Activated T-helper 1 cell treated with anti-CD3 and anti-CD28 coated beads, Interleukin-12 subunit alpha, Interleukin-12 subunit beta, Interleukin-2, Interleukin-4 antibody, amounts not matched to agents 30 ng/mL and 10 ng/mL and 1 ng/mL, durations not matched to agents 14 hours and 24 hours and 36 hours (primary cell): ENCODE measurements at places on chromosomes 3 and 15. TPM values are rescaled to one million over a fixed set of nuclear protein-coding genes. Genes with fewer than 3 reads are reported as not detected.

DNA sequence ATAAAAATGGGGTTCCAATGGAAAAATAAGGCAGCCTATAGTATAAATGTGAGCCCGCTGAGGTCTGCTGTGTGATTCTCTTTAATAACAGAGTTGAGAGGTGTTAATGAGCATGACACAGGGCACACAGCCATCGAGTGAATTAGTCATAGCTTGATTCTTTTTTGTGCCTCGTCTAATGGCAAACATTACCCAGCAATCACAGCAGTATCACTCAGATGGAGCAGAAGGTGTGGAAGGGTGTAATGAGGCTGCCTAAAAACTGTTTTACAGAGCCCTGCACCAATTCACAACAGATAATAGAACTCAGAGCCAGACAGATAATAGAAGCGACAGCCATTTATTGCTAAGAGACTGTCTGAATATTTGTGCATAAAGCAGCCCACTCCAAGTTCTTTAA lies 178.6 kb upstream of the TPRG1 start:
- DNase-seq, result no peak

- DNase-seq, result no peak
Measured at GRCh38 chr3:57069503-57069902, 9.0 kb downstream of the SPATA12 start.

GRCh38 chr3:55721716-55722484 lies 234.8 kb upstream of the WNT5A start:
- DNase-seq, result no peak

DNA sequence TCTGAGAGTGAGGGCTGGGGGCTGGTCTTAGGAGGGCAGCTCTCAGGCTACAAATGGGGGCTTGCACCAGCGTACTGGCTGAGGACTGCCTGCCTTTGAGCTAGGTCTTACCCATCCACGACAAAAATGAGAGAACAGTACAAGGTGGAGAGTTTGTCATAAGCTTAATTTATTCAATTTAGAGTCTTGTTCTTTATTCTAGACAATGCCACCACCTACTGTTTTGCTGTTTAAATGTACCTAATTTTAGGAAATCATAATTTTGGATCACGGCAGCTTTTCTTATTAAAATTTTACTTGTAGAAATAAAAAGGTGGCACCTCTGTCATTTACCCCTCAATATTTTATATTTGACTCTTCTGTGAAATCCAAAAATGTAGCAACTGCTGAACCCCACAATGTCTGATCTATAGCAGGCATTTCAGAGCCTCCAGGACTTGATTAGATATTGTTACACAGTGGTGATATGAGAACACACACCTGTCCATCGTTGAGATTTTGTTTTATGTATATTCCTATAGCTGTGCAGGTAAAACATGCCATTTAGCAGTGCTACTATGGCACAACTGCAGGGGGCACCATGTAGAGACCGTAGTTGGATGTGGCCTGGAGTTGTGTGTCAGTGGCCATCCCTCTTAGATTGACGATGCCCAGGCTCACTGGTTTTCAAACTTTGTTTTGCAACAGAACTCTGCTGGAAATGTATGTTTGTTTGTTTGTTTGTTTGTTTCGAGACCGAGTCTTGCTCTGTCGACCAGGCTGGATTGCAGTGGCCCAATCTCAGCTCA lies 88.6 kb downstream of the SLCO3A1 start:
- no peak for DNase-seq

- DNase-seq, result no peak
Measured at GRCh38 chr15:70340494-70340870, 242.8 kb upstream of the TLE3 start.

DNA sequence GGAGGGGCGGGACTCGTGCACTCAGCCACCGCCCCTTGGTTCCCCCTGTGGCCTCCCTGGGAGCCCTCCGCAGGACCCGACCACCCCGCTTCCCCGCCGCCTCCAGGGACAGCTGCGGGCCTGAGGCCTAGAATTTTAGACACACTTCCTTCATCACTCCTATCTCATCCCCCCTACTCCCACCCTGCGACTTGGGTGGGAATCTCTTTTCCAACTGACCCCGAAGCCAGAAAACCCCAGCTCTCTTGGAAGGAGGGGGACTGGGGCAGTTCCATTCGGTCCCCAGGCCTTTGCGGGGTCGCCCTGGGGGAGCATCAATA lies 289 bp upstream of the TFDP2 start:
- DNase-seq, result no peak

DNA sequence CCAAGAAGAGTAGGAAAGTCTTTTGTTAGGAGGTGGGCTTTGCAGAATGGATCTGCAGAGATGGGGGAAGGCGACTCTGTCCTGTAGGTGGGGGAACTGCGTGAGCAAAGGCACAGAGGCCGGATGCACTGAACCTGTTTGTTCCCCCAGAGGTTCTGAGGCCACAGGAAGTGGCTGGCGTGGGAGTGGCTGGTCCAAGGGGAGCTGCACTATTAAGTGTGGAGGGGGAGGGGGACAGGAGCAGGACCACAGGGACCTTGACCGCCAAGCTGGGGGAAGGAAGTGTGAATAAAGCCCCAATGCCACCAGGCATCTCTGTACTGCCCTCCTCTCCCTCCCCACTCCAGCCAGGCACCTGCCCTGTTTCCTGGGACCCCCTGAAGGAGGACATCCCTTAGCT lies 51.8 kb downstream of the CYP11A1 start:
- DNase-seq, result no peak

DNA sequence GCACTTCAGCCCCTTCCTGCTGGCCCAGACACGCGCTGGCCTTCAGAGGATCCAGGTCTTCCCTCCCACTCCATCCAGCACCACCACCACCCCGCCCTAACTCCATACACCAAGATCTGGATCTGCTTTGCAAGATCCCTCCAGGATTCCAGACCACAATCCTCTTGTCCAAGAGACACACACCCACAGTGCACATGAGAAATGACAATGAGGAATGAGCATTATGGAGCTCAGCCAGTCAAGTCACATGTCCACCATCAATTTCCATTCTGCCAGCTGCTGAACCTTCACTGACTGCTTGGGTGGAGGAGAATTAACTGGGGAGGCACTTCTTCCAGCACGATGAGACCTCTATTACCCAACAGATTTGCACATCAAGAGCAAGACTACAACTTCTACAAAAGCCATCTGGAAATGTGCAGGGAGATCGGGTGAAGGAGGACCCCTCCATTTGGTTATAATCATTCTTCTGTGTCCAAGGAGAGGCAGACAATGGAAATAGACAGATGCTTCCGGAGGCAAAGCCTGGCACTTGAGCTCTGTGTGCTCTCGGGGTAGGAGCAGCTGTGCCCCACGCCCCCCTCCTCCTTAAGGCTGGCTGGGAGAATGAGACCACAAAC lies 12.3 kb upstream of the SPATA12 start:
- no peak for DNase-seq

DNA sequence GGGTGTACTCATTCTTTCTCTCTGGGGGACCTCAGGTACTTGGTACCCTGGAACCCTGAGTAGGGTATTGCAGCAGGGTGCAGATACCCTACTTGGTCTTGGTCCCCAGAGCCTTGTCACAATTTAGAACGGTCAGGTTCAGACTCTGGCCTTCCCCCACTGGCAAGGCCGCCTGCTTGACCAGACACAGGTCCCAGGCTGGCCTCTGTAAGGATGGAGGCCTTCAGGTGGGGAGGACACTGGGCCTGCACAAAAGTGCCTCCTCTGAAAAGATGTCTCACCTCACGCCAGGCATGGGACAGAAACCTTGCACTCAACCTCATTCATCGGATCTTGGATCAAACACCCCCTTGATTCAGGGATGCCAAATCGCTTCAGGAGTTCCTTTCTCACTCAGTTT lies 158.4 kb downstream of the KLF13 start:
- no peak for DNase-seq

GRCh38 chr15:71282076-71282475 lies 166.8 kb downstream of the THSD4 start:
- no peak for DNase-seq

GRCh38 chr15:61794276-61794675 lies 266.0 kb downstream of the VPS13C start:
- no peak for DNase-seq

DNA sequence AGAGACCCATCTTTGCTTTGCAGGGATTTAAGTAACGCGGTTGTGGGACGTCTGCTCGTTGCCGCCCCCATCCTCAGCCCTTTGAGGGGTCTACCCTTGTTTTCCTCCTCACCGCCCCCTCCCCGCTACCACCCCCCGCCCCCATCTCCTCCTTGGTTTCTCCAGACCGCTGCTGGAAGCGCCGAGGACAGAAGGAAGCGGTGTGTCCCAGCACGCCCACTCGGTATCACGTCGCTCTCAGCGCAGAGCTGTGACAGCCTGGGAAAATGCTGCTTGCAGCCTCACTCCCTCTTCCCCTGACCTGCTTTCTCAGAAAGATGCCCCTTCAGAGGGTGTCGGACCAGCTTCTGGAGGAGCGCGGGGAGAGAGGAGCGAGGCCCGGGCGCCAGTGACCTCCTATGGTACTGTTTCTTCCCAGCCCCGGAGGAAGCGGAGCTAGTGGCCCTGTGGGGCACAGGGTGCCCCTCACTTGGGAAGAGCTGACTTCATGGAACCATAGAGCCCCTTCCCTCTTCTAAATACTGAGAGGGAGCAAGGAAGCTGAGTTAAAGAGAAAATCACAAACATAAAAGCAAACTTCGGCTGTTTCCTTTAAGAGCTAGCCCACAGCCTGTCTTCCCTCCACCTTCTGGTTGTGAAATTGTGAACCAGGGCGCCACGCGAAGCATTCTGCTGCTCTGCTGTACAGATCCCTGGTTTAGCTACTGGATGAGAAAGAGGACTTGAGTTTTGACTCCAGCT lies 698 bp downstream of the IL1RAP start:
- peak; percentile 27 for DNase-seq

GRCh38 chr3:122758877-122759560 lies 34.6 kb downstream of the HSPBAP1 start:
- no peak for DNase-seq

GRCh38 chr15:93829115-93829870 lies 402.1 kb upstream of the MCTP2 start:
- DNase-seq, result no peak

- no peak for DNase-seq
Measured at GRCh38 chr3:37765591-37766488, 95.8 kb upstream of the CTDSPL start.

- no peak for DNase-seq
Measured at GRCh38 chr3:158312560-158313141, 202.8 kb downstream of the RSRC1 start.

DNA sequence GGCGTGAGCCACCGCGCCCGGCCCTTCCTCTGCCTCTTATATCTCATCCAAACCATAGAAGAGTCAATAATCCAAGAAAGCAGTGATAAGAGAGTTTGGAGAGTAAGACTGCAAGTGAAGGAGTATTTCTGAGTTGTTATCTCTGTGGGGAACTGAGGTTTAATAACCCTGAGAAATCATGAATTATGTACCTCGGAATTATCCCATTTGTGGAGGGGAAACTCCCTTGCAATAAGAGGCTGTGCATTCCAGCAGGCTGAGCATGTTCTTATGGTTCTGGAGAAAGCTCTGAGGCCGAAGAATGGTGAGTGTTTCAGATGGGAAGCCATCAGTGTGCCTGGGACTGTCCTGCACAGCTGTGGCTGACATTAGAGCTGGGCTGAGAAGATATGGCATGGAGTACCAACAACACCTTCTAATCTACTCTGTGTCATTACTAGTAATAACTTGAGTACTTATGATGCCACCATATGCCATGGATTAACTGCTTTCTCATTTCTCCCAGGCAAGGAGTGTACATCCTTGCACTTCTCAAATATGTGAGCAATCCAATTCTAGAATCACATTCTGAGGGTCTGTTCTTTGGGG lies 31.4 kb upstream of the NOX5 start:
- DNase-seq, result no peak

DNA sequence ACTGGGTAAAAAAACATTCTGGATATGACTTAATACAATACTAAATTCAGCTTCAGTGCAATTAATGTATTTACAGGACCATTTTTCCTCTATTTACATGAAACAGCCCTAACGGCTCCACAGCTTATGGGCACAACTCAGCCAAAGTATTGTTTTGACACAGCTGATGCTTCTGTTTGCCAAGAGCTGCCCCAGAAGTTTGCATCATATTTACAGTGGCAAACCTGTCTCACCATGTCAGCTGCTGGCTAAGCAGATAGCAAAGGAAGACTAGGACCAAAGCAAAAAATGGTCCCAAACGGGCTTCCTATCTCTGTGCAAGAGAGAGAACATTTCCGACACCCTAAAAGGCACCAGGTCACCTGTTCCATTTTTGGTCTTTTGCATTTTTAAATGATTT lies 94.5 kb downstream of the ADAMTS9 start:
- no peak for DNase-seq

- no peak for DNase-seq
Measured at GRCh38 chr3:96027718-96028117, 786.7 kb upstream of the EPHA6 start.

- DNase-seq, result no peak
Measured at GRCh38 chr3:120682095-120682681, at the start of gene HGD. TSS of gene HGD (minus strand) at chr3:120682239. CDS start at chr3:120682111, 128 bp downstream.

GRCh38 chr15:28876845-28877185 lies 9.0 kb upstream of the APBA2 start:
- DNase-seq, result no peak

- no peak for DNase-seq
Measured at GRCh38 chr3:151630938-151631441, 102.7 kb upstream of the AADACL2 start.

- no peak for DNase-seq
Measured at GRCh38 chr3:151563305-151563704, 102.4 kb upstream of the IGSF10 start.

GRCh38 chr3:136122006-136122405 lies 74.1 kb downstream of the MSL2 start:
- no peak for DNase-seq

- no peak for DNase-seq
Measured at GRCh38 chr15:36529296-36530011, 50.0 kb upstream of the CDIN1 start.

- no peak for DNase-seq
Measured at GRCh38 chr15:24075420-24076089, 388.4 kb upstream of the NDN start.

- DNase-seq, result no peak
Measured at GRCh38 chr15:96535148-96535547, 204.6 kb downstream of the NR2F2 start.

Gene IL12A
- total RNA-seq, result 0.34 and 0.37 TPM in 2 replicates

Gene PLA2G4E
- total RNA-seq, result not detected in 2 replicates

Gene SLC9C1
- not detected in 2 replicates for total RNA-seq

Gene DOCK3
- 1.5 and 1.6 TPM in 2 replicates for total RNA-seq

Gene ARL14
- total RNA-seq, result not detected in 2 replicates

Gene ACKR2
- 0.66 and 0.88 TPM in 2 replicates for total RNA-seq

Gene EIF2A
- total RNA-seq, result 122 TPM in 2 replicates

Gene DUOXA2
- total RNA-seq, result not detected in 2 replicates

Gene OIP5
- 15.6 and 17.6 TPM in 2 replicates for total RNA-seq
